ENCODE measurements at places on chromosomes 2 and 18.

- no peak for DNase-seq
Measured at GRCh38 chr2:234335661-234336228, 161.1 kb downstream of the ARL4C start.

- DNase-seq: no peak
Measured at GRCh38 chr18:24831871-24832665, 371.6 kb downstream of the HRH4 start.

DNA sequence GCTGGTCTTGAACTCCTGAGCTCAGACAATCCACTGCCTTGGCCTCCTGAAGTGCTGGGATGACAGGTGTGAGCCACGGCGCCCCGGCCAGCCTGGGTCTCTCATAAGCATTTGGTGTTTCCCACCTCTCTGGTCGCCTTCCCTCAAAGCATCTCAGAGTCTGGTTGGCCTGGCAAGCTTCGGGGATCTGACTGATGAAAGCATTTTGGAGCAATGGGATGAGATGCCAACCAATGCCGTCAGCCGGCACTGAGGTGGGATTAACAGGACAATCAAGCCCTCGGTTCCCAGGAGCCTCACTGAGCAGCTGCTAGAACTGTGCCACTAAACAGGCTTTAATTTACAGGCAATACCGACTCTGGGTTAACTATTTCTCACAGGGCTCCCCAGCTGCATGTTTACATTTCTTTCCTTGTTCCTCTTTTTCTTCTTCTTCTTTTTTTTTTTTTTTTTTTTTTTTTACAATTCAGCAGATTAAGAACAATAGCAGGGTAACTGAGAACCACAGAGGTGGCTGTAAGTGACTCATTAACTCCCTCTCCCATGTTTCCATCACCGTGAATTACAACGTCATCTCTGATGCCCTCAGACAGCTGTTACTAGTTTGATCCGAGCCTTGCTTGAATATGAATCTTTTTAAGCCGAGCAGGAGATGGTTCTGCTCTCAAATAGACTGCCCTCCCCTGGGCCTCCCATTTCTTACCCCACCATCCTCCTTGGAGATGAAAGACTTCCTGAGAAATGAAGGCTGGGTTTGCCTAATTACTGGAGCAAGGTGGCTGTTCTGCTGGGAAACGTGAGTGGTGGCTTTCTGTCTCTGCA is 37.9 kb downstream of the ODC1 start:
- no peak for DNase-seq

DNA sequence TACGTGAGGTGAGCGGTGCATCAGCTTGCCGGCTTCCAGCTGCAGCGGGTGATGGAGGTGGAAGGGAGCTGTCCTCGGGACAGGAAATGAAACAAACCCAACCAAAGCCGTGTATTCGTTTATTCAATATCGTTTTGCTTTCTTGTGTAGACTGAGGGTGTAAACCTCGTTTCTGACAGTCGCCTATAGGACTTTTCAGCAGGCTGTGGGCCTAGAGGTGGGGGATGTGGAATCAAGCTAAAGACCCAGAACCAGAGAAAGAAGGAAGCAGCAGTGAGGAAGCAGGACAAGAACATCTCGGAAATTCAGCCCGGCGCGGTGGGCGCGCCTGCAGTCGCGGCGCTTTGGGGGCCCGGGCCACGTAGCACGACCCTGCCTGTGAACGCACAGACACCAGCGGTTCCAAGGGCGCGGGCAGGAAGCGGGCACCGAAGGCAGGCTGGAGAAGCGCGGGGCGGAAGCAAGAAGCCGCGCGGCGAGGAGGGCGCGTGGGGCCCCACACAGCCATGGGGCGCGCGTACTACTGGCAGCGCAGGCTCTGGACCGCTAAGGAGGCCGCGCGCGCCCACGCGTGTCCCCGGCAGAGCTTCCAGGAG is 755 bp upstream of the ATP9B start:
- DNase-seq: no peak

GRCh38 chr2:206558492-206558891 is 83.8 kb upstream of the FAM237A start:
- DNase-seq: no peak

- no peak for DNase-seq
Measured at GRCh38 chr2:7180638-7181370, 263.6 kb downstream of the RNF144A start.

- DNase-seq: no peak
Measured at GRCh38 chr2:55097461-55098410, 47.5 kb upstream of the RTN4 start.

- no peak for DNase-seq
Measured at GRCh38 chr18:50638016-50638883, 78.4 kb downstream of the MAPK4 start.

DNA sequence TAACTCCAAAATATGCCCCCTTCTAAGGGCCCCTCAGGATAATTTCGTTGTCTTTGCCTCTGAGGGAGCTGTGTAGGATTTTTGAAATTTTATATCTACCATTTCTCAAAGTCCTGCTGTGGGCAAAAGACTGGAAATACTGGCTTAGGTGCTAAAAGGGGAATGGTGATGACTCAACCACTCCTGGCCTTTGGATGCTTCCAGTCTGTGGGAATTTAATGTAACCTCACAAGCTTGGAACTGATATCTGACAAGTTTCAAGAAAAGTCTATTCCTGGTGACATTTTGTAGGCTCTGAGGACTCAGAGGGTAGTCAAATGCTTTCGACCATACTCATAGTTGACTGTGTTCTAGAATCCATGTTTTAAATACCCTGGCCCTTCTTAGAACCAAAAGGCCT is 3.4 kb upstream of the APCDD1 start:
- DNase-seq: no peak

DNA sequence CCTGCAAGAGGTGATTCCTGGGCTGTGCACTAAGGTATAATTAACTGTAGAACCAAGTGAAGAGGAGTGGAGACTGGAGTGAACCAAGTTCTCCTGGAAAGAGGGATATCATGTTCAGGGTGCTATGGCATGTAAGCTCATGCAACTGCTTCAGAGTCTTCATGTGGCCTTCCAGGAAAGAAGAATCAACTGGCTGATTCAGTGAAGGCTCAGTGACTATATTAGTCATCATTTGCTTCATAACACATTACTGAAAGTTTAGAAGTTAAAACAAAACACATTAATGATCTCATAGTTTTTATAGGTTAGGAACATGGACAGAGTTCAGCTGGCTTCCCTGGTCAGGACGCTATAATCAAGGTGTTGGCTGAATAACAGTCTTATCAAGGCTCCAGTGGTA is 1200.8 kb upstream of the GYPC start:
- no peak for DNase-seq
